ENCODE measurements at places on chromosomes 6 and 20.

DNA sequence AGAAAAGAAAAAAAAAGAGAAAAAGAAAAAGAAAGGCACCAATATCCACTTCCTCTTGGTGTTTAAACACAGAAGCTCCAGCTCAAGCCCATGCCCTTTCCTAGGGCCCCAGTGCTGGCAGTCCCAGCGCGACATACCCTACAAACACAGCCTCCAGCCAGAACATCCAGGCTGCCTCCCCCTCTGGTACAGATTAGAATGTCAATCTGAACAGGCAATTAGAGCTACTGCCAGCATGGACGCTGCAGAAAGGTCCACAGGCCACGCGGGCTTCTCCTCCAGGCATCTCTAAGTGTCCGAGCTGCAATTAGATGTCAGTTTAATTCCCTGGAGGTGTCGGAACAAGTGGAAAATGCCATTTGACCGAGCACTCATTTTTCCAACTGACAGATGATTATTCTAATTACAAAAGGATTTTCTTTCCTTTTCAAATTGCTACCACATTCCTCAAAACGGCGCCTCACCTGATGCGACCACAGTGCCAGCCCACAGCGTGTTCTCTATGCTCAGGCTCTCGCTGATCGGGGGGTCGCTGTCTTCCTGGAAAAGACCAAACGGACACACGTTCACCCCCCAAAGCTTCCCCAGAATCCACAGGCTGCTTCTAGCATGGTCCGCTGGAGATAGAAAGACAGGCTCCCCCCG lies 79.5 kb downstream of the ATP9A start:
- ATAC-seq, result peak; percentile 84

GRCh38 chr20:2872459-2873009 lies 747 bp upstream of the PTPRA start:
- ATAC-seq, result peak; percentile 28

DNA sequence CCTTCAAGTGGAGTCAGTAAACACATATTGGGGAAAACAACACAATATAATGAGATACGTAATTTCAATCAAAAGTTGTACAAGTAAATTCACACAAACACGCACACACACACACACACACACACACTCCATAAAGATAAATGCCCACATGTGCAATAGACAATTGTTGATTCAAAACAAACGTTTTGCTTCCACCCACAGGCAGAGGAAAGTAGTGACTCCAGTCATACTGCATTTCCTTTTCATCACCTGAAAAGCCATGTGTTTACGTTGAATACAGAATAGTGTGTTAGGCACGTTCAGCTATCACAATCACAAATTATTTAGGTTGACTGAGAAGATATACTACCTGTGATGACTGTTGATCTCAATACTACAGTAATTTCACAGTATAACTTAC lies 443.8 kb upstream of the MANEA start:
- ATAC-seq, result no peak

DNA sequence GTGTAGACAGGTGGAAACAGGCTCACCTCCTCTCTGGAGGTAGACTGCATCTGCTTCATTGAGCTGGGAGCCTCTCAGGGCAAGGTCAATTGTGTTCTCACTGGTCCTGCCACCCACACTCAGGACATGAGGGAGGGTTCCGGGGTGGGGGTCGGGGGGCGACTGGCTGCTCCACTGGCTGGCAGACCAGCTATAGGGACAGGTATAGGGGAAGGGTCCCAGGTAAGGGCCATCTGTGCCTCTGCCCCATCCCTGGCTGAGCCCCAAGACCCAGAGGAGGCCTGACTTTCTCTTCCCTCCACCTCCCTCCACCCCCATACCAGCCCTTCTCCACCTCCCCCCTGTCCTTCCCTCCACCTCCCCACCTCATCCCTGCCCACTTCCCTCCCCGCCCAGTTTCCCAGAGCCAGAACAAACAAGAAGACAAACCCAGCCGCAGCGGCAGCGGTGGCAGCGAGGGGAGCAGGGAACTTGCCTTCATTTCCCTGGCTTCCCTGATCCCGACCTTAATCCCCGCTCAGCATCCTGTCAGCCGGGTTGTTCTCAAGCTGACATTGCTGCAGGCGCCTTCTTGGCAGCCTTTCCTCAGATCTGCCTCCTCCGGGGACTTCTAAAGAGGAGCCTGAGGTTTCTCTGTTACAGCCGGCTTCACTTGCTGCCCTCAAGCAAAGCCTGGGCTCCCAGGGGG lies 18.3 kb upstream of the FOXP4 start:
- peak; percentile 19 for ATAC-seq

- ATAC-seq, result peak; percentile 22
Measured at GRCh38 chr6:35687658-35688604, 784 bp downstream of the FKBP5 start.

DNA sequence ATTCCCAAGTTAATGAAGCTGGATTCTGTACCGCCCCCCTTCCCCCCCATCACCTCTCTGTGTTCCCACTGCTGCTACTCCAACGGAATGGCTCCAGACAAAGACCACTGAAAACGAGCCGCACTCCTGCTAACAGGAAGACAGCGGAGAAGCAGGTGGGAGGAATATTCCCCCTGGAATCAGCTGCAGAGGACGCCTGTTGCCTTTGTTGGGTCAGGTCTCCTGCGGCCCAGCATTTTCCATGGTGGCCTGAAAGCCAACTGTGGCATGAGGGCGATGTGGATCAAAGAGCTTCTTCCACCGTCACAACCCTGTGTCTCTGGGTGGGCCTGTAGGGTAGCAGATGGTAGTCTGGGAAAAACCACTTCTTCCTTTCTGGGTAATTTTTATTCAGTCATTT lies 16.8 kb downstream of the AAR2 start:
- no peak for ATAC-seq

DNA sequence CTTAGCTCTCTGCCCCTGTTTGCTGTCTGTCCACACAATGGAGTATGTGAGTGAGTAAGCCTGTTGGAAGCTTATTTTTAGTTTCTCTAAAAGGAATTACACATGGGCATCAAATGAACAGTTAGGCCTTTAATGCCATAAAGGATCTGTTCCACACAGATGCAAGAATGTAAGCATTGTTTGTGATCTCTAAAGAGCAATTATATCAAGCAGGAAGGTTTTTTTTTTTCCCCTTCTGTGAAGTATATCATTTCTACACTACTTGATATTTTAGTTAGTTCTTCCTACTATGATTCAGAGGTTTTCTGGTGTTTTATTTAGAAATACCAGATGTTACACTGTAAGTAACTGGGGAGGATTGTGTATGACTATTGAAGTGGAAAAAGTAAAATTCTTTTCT lies 627.5 kb downstream of the COL12A1 start:
- ATAC-seq, result peak; percentile 16
